ENCODE measurements at places on chromosomes 12 and 14.

GRCh38 chr12:6361834-6362233 is 13.5 kb downstream of the SCNN1A start:
- DNase-seq: no peak

DNA sequence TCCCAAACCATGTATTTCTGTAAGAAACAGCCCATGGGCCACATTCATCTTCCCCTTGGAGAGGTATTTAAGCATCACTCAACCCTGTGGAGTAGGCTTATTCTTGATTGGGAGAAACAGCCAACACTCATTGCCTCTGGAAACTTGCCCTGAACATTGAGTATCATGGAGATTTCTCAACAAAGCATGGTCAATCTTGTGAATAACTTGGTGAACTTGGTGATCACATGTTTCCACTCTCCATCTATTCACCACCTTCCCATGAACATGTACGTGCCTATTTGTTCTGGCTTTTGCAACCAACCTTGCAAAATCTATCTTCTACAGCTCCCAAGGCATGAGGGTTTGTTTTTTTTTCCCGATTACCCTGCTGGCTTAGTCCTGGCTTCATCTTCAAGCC is 163.2 kb downstream of the PAH start:
- DNase-seq: no peak

DNA sequence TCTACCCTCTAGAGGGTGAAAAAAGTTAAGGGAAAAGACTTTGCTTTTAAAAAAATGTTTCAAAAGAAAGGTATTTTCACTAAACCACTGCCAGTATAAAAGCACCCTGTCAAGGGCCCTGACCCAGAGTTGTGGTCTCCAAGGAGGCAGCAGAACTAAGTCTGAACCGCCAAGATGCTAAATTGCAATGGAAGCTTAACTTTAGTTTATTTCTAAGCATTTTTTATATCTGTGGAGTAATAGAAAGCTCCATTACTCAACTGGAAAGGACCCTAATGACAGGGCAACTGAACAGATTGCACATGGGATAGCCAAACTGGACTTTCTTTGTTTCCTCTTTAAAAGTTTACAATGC is 379.8 kb downstream of the NAV3 start:
- no peak for DNase-seq

DNA sequence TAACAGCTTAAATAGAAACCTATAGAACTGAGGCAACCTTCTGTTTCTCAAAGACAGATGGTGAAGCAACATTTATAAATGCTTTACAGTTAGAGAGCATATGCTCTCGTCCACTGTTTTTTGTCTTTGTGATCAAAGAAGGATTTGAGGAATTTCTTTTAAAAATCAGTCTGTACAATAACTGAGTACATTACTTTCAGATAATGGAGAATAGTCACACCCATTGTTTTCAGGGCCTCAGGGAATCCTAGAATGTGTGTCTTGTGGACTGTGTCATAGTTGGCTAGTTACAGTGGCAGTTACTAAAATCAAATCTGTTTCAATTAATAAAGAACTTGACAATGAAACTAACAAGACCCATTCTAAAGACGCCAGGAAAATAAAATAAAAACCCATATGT is 107.9 kb downstream of the PRKCH start:
- no peak for DNase-seq

DNA sequence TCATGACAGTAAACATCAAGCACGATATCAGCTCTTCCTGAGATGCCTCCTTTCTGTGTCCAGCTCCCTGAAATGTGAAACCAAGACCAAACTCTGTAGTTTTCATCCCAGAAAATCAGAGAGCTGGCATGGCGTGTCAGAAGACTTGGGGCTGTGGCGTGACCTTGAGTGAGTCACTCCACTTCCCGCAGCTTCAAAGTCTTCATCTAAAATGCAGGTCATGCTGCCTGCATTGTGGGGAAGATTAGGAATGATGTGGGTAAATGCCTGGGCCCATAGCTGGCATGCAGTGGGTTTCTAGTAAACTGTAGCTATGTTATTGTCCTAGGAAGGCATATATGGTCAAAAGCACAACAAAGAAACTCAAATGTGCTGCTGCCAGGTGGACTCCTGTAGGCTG is 28.8 kb downstream of the OAS2 start:
- DNase-seq: no peak

DNA sequence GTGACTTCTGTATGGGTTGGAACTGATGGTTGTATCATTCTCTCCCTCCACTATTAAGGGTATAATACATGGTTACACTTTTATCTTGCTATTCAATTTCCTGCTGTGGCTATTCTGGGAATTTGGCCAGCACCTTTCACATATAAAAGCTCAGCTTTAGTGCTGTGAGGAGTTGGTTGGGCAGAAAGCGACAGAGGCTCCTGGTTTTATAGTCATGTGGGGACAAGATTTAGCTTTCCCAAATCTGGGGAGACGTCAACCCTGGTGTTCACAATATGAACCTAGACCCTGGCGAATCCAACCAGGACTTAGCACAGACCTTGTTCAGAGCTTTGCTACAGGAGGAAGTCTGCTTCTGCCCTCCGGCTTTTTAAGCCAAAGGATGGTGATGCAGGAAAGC is 36.5 kb downstream of the FOS start:
- peak; percentile 58 for DNase-seq

All from GM03348 (cell line).